Dermis microvascular lymphatic vessel endothelial cell (primary cell): ENCODE measurements at places on chromosomes 5 and 9. TPM values are rescaled to one million over a fixed set of nuclear protein-coding genes. Genes with fewer than 3 reads are reported as not detected.

- DNase-seq: no peak
Measured at GRCh38 chr5:67809589-67809988, 406.0 kb upstream of the PIK3R1 start.

- peak; percentile 71 for DNase-seq
Measured at GRCh38 chr9:128494108-128494745, 10.3 kb upstream of the GLE1 start.

GRCh38 chr5:27503813-27504212, 465.4 kb upstream of the CDH9 start:
- DNase-seq: no peak

DNA sequence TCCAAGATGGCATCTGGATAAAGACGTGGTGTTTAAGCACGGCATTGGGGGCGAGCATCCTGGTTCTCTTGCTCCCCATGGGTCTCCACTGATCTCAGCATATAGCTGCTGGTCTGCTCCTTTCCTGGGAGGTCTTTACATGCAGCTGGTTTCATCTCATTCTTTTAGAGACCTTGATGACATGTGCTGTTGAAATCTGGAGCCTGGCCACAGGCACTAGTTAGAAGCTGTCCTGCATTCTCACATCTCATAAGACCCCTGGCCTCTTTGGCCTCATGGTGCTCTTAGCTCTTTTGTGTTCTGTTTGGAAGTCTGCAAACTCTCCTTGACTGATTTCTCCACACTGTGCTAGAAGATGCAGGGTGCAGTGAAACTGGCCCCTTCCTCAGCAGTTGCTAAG, 113.0 kb downstream of the SMARCA2 start:
- no peak for DNase-seq

The TRPM6 gene
- total RNA-seq: 0.25 and 0.26 TPM in 2 replicates
